ENCODE measurements at places on chromosomes 6 and 20.

DNA sequence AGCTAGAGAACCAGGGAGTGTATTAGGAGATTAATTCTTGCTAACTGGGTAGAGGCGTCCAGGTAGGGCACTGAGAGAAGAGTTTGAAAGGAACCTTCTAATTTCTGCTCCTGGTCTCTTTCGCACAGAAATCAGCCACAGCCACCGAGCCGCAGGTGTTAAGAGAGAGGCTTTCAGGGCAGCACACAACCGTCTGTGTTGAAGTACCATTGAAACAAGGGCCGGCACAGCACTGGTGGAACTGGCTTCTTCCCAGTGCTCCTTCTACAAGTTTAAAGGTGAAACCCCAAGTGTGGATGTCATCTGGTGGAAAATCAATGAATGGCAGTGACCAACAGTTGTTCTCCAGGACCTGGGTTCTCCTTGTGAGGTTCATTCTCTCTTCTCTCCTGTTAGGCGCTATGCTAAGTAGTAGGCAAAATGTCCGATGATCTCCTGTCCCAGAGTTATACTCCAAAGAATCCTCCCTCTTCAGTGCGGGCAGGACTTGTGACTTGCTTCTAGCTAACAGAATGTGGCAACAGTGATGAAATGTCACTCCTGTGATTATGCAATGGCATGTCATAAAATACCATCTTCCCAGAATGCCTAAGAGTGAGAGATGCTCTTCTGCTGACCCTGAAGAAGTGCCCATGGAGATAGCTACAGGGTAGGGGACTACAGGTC is 15.0 kb upstream of the RIN2 start:
- DNase-seq: no peak

- no peak for DNase-seq
Measured at GRCh38 chr6:159092631-159093030, 47.8 kb upstream of the TAGAP start.

- DNase-seq: no peak
Measured at GRCh38 chr6:47741807-47742206, 40.0 kb upstream of the OPN5 start.

GRCh38 chr6:73519926-73520687 is 725 bp downstream of the EEF1A1 start:
- DNase-seq: peak; percentile 83
